ENCODE measurements at places on chromosomes 5 and 9.

- no peak for DNase-seq
Observed at GRCh38 chr5:143102411-143102810, 301.1 kb downstream of the NR3C1 start.

DNA sequence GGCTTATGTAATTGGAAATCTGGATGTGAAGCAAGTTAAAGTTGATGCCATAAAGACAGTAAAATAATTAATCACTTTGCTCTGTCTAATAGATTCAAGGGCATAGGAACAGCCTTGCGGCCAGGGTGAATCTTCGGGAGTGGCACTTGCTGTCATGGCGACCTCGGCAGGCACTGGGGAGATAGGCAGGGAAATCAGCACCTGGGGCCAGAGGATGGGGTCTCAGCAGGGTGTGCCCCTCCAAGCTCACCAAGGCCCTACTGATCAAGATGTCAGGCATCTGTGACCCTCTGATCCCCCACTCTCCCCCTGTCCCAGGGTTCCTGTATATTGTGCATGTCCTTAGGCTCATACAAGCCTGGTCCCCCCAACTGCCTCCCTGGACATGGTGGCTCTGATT, 187.3 kb downstream of the MELK start:
- DNase-seq = no peak

DNA sequence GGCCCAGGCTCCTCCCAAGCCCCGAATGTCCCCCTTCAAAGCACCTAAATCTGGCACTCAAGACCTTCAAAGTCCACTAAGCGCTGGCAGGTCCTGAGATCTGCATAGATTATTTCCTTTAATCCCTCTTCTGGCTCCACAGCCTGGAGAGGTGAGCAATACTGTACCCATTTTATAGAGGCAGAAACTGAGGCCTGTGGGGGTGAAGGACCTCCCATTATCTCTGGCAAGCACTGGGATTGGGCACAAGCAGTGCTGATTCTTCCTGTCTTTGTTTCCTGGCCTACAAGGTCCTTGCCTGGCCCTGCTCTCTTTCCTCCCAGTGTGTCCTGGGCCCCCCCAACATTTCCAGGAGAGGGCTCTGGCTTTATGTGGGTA, 252.3 kb downstream of the PBX3 start:
- no peak for DNase-seq

DNA sequence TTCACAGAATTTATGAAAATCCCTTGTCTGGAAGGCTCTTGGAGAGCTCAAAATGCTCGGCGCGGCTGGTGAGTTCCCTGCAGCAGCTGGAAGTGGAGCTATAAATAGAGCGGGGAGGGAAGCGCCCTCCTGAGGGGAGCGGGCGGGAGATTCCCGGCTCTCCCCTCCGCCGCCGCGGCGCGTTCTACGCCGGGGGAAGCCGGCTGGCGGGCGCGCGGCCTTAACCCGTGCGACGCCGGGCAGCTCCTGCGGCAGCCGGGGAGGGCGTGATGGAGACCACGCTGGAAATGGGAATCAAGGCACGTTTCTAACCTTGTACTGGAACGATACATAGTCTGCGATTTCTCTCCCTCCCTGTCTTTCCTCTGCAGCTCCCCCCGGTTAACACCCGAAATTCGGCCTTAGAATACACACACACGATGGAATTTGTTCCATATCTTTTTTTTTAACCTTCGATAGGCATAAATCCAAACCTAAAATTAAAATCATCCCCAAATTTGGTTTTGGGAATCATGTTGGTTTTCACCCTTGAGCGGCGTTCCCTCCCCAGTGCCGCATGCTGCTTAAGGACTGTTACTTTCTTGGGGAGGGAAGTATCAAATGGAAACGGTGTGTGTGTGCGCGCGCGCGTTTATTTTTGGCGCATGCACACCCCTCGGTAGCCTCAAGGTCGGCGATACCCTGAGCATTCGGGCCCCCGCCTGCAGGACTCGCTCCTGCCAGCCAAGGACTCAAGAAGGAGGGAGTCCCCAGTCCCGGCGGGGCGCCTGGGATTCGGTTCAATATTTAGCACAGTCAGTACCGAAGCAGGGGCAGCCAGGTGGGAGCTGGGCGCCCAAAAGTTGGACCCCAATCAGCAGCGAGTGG, 306.3 kb upstream of the KCNN2 start:
- peak; percentile 66 for DNase-seq

DNA sequence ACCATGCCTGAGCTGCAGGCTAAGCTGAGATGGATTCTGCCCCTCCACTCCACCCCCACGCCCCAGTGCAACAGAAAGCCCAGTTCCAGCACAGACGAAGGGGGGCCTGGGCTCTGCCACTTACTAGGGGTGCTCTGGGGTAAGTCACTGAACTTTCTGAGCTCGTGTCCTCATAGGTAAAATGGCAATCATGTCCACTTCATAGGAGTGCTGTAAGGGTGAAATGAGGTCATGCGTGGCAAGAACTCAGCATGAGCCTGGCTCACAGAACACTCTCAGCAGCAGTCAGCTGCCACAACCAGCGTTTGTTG, 8.4 kb upstream of the PSD2 start:
- no peak for DNase-seq

DNA sequence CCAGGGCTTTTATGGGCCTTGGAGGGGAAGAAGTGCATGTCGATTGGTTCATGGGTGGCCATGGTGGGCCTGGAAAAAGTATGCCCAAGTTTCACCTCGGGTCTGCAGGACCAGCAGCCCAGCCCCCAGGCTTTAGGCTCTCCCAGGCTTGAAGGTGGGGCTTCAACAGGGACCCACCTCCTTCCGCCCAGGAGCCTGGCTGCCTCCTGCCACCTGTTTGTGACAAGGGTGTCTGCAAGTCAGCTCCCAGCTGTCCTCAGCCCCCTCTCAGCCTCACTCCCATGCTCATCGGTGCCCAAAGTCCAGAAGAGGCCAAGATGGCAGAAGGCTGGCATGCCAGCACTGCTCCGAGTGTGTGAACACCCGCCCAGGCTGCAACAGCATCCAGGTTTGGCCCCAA, 1063.2 kb upstream of the ACO1 start:
- DNase-seq = no peak

DNA sequence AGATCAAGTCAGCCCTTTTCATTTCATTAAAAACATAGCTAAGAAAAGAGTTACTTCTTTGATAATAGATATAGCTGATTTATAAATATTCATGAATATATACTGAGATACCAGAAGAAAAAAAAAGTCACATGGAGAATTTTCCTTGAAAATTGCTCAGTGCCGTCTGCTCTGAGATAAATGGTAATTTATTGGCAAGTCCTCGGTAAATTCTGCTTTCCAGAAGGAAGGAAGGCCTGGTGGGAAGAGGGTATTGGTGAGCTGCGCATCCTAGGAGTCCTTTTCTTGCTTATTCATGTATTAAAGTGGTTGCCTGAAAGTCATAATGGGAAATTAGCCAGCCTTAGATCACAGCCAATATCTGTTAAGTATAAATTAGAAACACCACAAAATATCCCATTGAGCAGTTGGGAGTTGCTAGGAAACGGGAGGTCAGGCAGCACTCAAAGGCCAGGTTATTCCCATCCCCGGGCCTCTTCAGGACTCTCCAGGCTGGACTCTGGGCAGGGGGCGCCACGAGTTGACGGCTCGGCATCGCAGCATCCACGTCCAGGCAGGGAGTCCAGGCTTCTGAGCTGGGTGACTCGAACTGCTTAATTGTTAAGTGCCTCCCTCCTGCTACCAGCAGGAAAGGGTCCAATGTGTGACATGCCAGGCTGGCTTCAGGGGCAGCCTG, 116.7 kb upstream of the RETREG1 start:
- DNase-seq = no peak

DNA sequence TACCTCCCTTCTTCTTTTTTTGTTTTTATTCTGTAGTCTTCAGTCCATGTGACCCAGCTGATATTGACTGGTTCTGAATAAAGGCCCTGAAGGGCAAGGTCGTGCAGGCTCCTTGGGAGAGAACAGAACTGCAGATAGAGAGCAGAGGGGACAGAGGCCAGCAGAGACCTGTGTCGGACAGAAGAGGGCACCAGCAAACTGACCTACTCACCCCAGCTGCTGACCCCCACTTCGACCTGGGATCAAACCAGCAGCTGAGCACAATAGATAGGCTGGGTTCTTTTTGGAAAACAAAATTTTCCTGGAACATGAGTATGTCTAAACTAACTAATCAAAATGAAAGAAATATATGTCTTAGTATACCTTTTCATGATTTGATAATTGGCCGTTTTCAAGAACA, 695.1 kb downstream of the NR2F1-AS1 start:
- no peak for DNase-seq

DNA sequence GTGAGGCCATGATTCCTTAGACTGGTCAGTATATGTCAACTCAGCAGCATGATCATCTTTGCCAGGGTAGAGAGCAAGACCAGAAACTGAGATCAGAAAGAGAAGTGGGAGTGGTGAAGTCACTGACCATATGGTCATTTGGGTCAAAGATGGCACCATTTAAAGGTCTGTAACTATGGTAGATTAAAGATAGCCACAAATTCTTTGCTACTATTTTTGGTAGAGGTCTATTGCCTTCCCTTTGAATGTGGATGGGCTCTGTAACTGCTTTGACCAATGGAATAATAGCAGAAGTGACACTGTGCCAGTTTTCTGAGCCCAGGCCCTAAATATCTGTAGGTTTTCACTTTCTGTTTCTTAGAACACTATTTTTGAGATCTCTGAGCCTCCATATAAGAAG, 117.6 kb downstream of the PCSK1 start:
- no peak for DNase-seq

GRCh38 chr5:178625679-178626483, 969 bp downstream of the CLK4 start:
- no peak for DNase-seq

GRCh38 chr5:76439201-76439600, 36.1 kb downstream of the IQGAP2 start:
- no peak for DNase-seq

GRCh38 chr9:23822261-23823169, 3.5 kb downstream of the ELAVL2 start:
- DNase-seq = peak; percentile 15

DNA sequence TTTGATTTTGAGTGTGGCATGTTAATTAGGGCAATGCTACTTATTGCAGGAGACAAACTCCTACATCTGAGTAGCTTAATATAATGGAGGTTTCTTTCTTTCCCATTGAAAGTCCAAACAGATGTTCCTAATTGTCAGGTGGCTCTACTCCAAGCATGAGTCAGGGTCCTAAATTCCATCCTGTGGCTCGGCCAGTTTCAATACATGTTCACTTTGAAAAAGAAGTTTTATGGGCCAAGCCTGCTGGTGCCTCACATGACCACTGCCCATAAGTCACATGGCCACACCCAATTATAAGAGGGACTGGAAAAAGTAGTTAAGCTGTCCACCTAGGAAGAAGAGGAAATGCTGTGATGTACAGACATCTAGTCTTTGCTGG, 170.4 kb downstream of the ARRDC3 start:
- no peak for DNase-seq

DNA sequence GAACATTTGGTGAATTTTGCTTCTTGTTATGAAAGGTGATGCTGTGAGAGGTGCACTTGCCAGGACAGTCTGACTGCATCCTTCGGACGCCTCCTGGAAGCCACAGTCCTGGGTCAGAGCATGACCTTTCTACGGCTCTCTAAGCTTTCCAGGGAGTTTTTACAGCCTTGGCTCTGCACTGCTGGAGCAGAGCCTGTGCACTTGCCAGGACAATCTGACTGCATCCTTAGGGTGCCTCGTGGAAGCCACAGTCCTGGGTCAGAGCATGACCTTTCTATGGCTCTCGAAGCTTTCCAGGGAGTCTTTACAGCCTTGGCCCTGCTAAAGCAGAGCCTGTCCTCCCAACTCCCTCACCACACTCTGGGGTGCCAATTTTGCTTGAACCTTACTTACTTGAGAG, 49.6 kb downstream of the CCDC180 start:
- no peak for DNase-seq

DNA sequence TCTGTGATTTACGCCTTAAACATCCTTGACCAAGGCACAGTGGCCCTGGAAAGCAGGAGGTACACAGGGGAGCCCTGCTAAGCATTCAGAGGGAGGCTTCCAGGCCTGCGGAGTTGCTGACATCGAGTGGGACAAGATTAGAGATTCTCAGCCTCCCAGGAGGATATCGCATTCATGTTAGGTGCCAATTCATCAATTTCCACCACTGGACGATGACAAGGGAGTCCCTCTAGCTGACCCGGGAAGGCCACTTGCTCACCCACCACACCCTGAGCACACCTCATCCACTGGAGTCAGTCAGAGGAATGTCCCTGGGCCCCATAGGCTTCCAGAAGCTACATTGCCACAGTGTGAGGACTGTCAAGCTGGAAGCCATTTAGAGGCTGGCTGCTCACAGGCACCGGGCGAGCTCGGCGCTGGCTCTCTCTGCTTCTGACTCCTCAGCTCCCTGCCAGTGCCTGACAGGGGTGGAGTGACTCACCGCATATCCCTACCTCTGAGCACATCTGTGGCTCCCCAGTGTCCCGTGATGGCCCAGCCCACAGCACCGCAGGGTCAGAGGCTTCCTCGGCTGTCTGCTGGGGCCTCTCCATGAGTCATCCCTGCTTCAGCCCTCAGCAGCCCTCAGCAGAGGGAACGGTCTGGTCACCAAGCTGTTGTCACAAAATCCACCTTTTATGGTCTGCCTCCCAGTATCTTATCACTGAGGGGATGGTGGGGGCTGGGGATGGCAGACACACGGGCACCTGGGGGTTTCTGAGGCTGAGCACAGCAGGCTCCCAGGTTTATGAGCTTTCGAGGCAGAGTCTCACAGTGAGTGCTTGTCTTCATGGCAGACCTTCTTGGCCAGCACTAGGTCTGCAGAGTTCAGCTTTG, 117.5 kb downstream of the ZNF608 start:
- no peak for DNase-seq

DNA sequence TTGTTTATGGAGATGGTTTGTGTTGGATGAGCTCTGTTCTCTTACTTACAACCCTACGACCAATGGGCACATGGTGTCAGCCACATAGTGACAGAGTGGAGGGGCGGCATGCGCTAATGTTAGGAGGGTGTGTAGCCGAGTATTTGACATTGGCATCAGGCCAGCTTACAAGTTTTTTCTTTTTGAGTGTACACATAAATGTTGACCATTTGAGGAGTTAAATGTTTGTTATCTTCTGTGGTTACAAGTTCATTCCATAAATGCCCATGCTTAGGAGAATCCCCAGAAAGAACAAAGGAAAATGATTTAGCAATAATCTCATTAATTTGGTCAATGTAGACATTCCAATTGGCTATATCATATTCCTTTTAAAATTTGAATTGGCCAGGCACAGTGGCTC, 180.1 kb upstream of the ELL2 start:
- DNase-seq = no peak

GRCh38 chr5:33938507-33938796, 2.3 kb downstream of the RXFP3 start:
- DNase-seq = no peak

Measured in cerebellum (tissue), 4 donors.